ENCODE measurements at places on chromosomes 13 and 19. TPM values are rescaled to one million over a fixed set of nuclear protein-coding genes. Genes with fewer than 3 reads are reported as not detected.

DNA sequence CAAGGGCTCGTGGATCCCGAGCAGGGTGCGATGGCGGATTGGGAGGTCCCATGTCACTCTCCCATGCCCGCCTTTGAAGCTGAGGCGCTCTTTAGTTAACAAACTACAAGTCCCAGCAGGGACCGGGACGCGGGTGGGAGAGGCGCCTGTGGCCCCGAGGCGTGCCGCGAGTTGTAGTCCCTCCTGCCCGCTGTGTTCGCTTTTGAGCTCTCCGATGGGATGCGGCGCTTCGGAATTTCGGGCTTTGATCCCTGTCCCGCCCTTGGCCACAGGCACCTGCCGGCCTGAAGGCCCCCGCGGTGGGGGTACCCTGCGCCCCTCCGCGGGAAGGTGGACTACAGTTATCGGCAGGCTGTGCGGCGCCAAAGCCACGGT, 11.0 kb downstream of the CYTH2 start:
- peak; percentile 66 for DNase-seq

DNA sequence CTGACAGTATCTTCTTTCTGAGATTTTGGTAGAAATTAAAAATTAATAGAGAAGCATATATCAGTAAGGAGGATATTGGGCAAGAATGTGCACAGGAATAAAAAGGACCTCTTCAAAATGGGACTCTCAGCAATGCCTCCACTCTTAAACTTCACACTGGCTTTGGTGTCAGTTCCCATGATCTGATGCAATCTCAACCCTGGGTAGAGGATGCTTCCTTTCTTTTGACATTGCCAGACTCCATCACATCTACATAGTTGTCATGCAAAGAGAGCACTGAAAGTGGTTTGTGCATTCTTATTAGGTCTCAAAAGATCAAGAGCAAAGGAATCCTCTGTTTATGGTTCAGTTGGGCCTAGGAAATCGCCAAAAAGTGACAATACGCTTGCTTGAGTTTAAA, 26.3 kb downstream of the STARD13 start:
- DNase-seq, result no peak

Gene LMTK3
- total RNA-seq, result not detected

DNA sequence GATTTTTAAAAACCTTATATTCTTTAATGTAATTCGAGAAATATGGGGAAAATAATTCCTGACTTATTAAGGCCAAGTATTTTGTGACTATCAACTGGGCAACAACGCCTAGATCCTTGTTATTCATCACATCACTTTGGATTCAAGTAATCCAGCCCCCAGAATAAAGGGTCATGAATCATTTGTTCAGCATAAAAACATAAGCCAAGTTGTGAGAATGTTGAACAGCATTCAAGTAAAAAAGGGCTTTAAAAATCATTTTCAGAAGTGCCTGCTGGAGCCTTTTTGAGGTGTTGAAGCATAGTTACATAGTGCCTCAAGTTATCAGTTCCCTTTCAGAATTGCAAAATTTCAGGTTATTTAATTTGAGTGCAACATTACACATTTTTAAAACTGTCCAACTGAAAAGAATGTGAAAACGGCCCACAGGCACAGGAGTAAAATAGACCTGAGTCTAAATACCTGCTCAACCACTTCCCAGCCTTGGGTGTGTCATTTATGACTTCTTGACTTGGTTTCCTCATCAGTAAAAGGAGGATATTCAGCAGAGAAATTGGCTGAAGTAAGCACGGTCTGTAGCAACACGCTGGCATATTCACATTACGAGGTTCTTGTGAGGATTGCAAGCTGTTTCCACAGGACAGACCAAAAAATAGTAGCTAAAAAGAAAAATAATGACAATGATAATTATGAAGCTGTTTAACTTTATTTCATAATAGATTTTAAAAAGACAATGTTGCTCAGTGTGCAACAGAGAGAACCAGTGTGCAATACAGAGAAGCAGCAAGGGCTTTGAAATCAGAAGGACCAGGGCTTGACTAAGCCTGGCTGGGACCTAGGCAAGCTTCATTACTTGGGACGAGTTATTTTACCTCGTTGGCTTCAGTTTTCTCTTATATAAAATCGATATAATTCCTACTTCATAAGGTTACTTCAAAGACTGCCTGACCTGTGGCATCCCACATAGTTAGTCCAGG, 56.6 kb downstream of the MBNL2 start:
- no peak for DNase-seq

DNA sequence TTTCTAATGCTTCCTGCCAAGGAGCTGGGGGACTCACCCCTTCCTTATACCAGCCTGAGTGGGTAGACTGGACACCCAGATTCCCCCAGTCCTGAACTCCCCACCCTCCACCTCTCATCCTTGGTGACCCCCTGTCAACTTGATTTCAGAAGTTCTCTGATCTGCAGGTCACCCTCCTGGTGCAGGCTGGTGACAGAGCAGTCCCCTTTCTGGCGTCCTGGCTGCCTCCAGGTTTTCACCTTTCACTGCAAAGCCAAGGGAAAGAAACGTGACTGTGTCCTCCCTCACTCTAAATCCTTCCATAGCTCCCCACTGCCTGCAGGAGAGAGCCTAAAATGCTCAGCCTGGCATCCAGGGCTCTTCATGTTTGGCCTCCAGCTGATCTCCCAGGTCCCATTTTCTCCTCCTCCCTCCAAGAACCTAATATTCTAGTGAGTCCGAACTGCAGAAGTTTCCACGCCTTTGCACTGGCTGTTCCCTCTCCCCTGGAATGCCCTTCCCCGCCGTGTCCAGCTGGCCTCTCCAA, 4.1 kb upstream of the MATK start:
- DNase-seq, result no peak

- no peak for DNase-seq
Observed at GRCh38 chr19:18660939-18661670, 22.4 kb upstream of the CRTC1 start.

- DNase-seq, result no peak
Observed at GRCh38 chr13:106099765-106100164, 435.7 kb downstream of the EFNB2 start.

DNA sequence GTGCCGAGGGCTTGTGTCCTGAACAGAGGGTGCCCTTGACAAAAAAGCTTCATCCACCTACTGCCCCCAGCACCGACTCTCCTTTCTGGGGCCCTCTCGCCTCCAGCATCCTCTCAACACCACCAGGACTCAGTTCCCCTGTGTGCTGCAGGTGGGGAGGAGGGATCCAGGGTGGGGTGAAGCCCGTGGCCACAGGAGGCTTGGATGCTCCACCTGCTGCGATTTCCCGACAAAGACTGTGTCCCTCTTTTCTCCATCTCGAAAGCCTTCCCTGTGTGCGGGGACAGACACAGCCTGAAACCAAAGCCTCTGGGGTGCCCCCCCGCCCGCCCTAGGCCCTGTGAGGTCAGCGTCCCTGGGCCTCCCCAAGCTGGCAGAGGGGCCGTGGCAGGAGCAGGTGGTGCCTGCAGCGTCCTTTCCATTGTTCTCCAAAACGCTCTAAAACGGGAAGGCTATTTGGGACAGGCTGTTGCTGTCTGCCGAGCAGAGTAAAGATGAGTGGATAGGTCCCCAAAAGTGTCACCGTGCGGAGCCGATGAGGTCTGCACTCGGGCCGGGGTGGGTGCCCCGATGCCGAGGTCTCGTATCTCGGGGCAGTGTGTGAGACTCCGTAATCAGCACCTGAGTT, 185.7 kb downstream of the PTPRS start:
- no peak for DNase-seq

DNA sequence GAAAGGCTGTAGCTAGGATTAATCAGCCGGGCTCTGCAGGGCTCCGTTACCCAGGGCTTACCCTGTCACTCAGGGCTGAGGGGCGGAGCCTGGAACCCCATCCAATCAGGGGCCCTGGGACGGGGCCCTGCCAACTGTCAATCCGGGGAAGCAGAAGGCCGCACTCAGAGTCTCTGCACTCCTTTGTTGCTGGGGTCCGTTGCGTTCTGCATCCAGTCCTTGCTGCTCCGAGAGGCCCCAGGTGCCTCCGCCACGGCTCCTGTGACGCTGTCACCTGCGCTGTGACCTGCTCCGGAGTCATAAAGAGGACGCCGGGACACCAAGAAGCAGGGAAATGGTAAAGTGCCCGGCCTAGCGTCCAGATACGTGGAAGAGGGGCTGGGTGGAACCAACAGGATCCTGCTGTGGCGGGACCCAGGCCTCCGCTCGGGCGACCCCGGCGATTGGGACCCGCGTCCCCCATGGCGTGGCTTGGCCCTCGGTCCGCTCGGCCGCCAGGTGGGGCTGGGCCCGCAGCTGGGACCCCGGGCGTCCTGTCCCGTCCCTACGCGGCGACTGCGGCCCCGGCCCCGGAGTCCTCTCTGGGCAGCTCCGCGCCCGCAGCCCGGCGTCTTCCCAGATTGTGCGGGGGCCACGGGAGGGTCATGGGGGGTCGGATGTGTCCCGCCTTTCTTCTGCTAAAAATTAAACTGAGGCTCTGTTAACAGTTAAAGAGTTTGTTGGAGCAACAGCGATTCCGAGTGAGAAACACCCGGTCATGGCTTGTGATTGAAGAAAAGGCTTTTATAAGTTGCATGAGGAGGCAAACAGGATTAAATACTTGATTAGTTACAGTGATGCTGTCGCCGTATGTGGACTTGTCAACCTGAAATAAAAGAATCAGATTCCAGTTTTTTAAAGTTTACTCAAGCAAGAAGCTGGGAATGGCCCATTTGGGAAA, at the start of gene ZNF491:
Gene ZNF491, plus strand, starts transcription at position 133 of the 940 bp plus-strand sequence. CDS start 7,431 bp downstream, outside the sequence.
- DNase-seq, result peak; percentile 94

Gene ADGRE1
- total RNA-seq, result 13.2 TPM

DNA sequence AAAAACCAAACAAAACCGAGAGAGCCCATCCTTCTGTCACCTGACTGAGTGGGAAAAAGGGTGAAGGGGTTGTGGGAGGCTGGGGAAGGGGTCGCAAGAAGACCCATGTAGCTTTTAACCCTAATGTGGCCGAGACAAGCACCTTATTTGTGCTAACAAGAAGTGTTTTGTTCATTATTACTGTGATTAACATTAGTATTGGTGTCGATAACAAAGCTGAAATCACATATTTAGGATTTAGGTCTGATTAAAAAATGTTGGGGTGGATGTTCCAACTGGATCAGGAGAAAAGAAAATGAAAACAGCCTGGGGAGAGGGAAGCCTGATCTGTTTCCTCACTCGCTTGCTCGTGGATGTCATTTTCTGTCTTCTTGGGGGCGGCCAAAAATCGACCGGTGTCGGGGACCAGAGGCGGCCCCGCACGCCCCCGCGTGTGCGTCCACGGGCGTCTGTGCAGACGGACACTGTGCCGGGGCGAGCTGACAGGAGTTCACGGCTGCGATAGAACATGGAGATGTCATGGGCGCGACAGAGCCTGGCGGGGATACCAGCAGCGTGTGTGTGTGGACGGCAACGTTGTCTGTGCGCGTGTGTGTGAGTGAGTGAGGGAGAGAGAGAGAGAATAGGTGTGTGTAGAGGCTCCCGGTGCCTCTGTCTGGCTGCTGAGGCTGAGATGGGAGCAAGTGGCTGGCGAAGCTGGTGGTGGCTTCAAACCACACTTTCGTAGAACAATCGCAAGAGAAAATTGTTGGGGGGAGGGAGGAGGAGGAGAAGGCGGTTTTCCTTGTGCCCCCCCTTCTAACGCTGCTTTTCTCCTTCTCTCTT, 29.1 kb downstream of the NFIX start:
- peak; percentile 26 for DNase-seq

GRCh38 chr19:51101171-51101865, 6.9 kb downstream of the CTU1 start:
- no peak for DNase-seq

Gene IGSF23
- not detected for total RNA-seq

DNA sequence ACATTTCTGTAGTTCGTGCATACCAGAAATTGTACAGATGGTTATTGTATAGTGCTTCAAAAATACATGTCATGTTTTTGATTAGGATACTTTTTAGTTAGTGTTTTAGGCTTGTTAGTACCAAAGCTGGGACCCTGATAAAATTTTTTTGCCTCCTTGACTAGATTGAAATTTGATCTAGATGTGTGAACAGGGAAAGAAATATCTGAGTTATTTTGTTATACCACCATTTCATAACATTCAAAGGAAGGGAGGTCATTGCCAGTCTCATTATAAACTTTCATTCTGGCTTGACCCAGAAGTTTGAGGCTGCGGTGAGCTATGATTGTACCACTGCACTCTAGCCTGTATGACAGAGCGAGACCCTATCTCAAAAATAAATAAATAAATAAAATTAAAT, 9.0 kb downstream of the LMO7 start:
- no peak for DNase-seq

Gene FAM216B
- 1.2 TPM for total RNA-seq

DNA sequence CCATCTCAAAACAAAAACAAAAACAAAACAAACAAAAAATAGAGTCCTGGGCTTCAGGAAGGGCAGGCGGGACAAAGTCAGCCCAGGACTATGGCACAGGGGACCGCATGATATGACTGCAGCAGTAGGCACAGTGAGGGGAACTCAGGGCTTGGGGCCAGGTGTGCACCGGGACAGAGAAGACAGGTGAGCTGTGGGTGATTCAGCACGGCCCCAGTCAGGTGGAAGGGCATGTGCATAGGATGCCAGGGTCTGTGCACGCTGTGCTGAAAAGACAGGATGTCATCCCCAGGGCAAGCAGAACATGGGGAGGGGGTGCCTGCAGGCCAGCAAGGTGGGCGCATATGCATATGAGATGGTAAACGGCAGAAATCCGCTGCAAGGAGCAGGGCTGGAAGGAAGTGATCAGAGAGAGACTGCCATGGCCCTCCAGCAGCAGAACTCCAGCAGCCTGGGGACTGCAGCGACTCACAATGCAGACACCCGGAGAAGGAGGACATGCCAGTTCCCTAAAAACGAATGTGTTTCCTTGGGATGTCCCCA, 15.0 kb downstream of the EPS15L1 start:
- no peak for DNase-seq

DNA sequence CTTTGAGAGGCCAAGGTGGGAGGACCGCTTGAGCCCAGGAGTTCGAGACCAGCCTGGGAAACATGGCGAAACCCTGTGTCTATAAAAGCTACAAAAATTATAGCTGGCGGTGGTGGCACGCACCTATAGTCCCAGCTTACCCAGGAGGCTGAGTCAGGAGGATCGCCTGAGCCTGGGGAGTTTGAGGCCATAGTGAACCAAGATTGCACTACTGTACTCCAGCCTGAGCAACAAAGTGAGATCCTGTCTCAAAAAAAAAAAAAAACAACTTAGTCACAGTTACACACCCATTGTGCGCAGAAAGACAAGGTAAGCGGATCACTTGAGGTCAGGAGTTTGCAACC, 728 bp upstream of the DENND1C start:
- DNase-seq, result no peak

Gene GPR12
- total RNA-seq, result 2.4 TPM

Gene SERTAD1
- 17.1 TPM for total RNA-seq

Gene ICAM1
- total RNA-seq, result 14.2 TPM

DNA sequence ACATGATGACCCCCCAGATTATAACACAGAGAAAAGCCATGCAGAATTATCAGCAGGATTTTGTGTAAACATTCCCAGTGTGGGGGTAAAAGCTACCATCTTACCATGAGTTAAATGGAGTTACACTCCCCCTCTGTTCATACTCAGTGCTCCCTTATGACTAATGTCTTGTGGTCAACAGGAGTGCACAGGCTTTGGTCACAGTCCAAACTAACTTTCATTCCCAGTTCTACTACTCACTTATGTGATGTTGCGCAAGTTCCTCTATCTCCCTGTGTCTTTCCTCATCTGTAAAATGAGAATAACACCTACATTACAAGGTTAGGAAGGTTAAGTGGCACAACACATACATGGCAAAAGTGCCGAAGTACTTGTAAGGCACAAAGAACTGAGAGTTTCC, 277.9 kb downstream of the RBM26 start:
- no peak for DNase-seq

All from umbilical cord (tissue), 2 donors.